ENCODE measurements at places on chromosomes 1 and 21. TPM values are rescaled to one million over a fixed set of nuclear protein-coding genes. Genes with fewer than 3 reads are reported as not detected.

Gene TFF3
- total RNA-seq = 123 TPM

DNA sequence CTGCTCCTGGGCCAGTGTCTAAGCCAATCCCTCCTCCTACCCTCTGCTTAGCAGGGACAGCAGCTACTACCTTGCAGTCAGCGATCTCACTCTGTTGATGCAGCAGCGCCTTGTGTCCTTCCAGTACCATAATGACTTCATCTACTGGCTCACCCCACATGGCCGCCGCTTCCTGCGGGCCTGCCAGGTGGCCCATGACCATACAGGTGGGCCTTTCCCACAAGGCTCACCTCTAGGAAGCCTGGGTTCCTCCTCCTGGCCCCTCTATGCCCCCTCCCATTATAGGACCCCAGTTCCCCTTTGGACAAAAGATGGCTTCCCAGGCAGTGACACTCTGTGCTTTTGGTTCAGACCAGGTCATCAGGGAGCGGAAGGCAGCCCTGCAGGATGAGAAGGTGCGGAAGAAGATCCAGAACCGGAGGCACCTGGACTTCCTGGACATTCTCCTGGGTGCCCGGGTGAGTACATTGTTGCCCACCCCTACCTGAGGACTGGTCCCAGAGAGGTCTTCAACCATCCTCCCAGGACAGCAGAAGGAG is 15.1 kb downstream of the CYP4B1 start:
- no peak for DNase-seq

DNA sequence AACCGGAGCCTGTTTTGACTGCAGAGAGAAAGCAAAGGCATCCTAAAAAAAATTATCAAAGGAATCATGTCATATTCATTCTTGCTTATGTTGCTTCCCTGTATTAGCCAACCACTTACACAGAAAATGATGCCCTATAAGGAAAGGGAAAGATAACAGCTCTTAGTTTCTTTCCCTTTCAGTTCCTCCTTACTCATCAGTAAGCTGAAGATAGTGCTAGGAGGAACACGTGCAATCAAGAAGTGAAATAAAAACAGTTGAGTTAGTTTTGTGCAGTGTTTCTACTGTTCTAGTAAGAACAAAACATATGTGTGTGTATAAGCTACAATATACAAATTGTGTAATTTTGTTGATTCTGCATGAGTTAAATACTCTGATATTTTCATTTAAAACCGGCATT is 45.3 kb upstream of the MTF2 start:
- DNase-seq = no peak

Gene FH
- 33.2 TPM for total RNA-seq
